Natural killer cell (primary cell): ENCODE measurements at places on chromosomes 11 and 22. TPM values are rescaled to one million over a fixed set of nuclear protein-coding genes. Genes with fewer than 3 reads are reported as not detected.

GRCh38 chr11:119320240-119320775 lies 3.4 kb upstream of the MCAM start:
- DNase-seq = no peak

MS4A14 gene
- 0.80 TPM for total RNA-seq

DNA sequence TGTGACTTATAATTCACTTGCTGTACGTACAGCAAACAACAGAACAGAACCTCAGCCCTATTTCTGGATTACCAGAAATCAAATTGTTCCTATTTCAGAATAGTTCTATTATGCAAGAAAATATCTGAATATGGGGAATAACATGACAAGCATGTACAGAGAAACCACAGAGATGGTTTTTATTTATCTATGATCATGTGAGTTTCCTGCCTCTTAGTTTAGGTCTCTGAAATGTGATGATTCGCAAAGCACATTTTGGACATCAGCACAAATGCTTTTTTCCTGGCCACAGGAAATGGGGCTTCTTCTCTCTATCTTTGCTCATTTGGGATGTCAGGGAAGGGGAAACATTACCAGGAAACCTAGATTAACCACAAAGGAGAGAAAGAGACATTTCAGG lies 266.7 kb upstream of the CTSC start:
- no peak for DNase-seq

RIMBP3B gene
- not detected for total RNA-seq

- DNase-seq = no peak
Measured at GRCh38 chr11:12687216-12687623, 13.0 kb downstream of the TEAD1 start.

DNA sequence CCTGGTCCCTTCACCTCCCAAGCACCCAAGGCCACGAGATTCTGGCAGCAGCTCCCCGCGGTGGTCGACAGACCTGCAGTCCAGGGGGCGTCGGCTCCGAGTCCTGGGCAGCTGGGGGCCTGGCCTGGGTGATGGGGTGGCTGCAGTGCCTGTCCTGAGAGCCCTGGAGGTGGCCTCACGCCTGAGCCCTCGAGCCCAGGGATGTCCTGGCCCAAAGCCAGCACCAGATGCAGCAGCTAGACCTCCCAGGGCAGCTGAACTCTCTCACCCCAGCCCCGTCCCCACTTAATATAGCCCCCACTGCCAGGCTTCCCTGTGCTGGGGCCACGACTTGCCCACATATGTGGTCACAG lies 6.6 kb downstream of the LMNTD2 start:
- DNase-seq = no peak

- no peak for DNase-seq
Measured at GRCh38 chr11:61782841-61783240, 9.6 kb downstream of the TMEM258 start.

- DNase-seq = no peak
Measured at GRCh38 chr11:96195671-96196070, 147.3 kb downstream of the MAML2 start.

MYRF gene
- total RNA-seq = 4.9 TPM

SOX10 gene
- total RNA-seq = not detected

POU2AF3 gene
- total RNA-seq = not detected

DNA sequence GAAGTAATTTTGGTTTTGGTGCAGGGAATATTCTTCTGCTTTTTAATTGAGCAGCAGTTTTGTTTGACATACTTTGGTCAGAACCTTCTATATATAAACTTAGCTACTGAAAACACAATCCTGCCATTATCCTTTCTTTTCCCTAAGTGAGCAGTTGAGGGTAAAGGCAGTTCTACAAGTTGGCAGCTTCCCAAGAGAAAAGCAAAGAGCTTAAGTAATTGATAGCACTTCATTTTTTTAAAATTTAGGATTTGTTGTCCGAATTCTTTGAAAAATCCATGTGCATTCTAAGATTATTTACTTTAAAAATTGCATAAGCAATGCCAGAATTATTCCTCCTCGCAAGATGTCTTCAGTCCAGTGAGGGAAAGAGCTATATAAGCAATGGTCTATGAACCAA lies 1394.1 kb downstream of the FAM181B start:
- DNase-seq = no peak

CASP5 gene
- total RNA-seq = 1.6 TPM

DNA sequence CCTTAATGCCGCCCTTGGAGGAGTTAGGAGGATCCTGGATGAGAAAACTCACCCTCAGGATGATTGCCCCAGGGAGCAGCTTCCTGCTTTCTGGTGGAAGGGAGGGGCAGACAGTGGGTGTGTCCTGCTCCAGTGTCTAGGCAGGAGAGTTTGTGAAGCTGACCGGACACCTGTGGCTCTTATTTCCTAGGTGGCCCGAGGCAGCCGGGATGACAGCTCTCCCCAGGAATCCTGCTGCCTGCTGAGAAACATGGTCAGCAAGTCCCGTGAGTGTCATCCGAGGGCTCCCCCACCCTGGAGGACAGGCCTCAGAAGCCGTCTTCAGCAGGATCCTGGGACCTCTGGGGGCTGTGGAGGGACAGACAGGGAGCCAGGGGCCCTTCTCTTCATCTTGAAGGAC lies 50.4 kb downstream of the ST3GAL4 start:
- DNase-seq = no peak

- no peak for DNase-seq
Measured at GRCh38 chr11:111438168-111438567, 59.1 kb upstream of the POU2AF1 start.

DNA sequence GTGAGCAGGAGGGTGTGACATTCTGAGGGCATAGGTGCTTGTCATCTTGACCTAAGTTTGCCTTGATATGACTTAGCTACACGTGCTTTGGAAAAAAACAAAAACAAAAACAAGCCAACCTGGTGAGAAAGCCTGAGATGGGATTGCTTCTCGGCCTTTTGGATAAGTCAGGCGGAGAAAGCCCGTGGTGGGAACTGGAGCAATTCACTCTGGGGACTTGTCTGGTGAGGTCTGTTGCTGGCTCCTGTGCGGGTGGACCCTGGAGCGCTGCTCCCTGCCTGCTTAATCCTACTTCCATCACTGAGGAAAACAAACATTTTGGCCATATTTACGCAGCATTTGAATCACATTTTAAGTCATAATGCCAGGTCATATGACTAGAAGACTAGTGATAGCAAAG lies 100.3 kb downstream of the SNX19 start:
- no peak for DNase-seq

GRCh38 chr22:22110548-22111266 lies 128.1 kb upstream of the TOP3B start:
- no peak for DNase-seq

- no peak for DNase-seq
Measured at GRCh38 chr11:57318178-57318577, 6.6 kb downstream of the TNKS1BP1 start.

ASCL2 gene
- 16.8 TPM for total RNA-seq

GRCh38 chr11:125588505-125588904 lies 4.1 kb upstream of the STT3A start:
- no peak for DNase-seq

DNA sequence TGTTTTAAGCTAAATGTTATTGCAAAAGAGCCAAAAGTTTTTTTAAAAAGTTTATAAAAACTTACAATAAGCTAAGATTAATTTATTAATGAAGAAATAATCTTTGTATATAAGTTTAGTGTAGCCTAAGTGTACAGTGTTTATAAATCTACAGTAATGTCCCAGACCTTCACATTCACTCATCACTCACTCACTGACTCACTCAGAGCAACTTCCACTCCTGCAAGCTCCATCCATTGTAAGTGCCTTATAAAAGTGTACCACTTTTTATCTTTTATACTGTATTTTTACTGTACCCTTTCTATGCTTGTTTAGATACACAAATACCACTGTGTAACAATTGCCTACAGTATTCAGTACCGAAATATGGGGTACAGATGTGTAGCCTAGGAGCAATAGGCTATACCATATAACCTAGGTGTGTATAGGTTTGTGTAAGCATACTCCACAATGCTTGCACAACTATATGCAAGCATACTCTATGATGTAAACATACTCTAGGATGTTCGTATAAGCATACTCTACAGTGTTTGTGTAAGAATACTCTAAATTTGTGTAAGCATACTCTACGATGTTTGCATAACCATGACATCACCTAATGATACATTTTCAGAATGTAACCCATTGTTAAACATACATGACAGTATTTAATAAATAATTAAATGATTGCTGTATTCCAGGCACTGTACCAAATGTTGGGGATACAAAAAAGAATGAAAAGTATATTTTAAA lies 953.0 kb downstream of the KCNA4 start:
- no peak for DNase-seq

CD248 gene
- total RNA-seq = 0.23 TPM

GRCh38 chr11:83938148-83938547 lies 652.0 kb upstream of the CCDC90B start:
- DNase-seq = no peak

- DNase-seq = no peak
Measured at GRCh38 chr22:48456449-48456848, 1371.2 kb downstream of the BRD1 start.

DNA sequence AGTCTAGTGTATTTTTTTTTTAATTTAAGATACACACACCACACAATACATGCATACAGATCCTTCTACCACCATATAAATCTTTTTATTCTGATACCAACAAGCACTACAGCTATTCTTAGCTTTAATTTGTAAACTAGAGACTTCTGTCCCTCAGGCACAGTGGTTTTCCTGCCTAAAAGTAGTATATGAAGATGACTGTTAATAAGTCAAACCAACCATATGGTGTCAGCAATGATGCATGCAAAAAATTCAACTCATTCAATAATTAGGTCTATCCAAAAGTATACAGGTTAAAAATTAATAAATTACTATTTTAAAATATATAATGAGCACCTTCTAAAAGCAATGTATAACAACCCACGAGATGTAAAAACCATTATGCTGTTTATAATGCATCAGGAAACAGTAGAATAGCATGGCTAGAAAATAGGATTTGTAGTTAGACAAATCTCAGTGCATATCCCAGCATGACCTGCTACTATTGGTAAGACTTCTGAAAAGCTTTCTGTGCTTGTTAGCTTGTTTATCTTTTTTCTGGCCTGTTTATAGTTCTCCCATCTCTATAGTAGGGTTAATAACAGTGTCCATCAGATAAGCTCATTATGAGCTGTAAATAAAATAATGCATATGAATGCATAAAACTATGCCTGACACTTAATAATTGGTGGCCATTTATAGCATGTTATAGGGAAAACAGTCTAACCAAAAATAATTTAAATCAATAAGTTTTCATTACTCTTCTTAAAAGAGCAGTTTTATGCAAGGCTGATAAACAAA lies 10.2 kb downstream of the RAB38 start:
- DNase-seq = no peak

CABP4 gene
- total RNA-seq = 21.3 TPM

- no peak for DNase-seq
Measured at GRCh38 chr11:96785073-96785472, 395.3 kb downstream of the JRKL start.

GRCh38 chr11:82733444-82734119 lies at the start of gene FAM181B:
Gene FAM181B (minus strand): TSS chr11:82733864. CDS start chr11:82733729, 135 bp downstream.
- DNase-seq = peak; percentile 51

- DNase-seq = no peak
Measured at GRCh38 chr11:100232006-100232405, 455.1 kb upstream of the ARHGAP42 start.

DNA sequence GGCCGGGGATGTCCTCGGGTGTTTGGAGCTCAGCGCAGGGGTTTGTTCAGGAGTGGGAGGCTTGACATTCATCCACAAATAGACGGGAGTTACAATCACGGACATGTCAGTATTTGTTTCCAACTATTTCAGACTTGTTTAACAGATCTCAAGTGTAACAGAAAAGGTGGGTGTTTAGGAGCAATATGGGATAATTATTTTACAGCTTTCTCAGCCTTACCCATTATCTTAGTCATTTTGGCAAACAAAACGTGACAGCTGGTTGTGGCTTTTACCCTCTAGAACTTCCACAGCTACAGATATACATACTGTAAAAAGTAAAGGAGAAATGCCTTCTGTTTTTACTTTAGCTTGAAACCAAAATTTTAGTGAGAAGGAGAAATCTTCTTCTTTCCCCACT lies 178.7 kb upstream of the TMEM45B start:
- no peak for DNase-seq

DNA sequence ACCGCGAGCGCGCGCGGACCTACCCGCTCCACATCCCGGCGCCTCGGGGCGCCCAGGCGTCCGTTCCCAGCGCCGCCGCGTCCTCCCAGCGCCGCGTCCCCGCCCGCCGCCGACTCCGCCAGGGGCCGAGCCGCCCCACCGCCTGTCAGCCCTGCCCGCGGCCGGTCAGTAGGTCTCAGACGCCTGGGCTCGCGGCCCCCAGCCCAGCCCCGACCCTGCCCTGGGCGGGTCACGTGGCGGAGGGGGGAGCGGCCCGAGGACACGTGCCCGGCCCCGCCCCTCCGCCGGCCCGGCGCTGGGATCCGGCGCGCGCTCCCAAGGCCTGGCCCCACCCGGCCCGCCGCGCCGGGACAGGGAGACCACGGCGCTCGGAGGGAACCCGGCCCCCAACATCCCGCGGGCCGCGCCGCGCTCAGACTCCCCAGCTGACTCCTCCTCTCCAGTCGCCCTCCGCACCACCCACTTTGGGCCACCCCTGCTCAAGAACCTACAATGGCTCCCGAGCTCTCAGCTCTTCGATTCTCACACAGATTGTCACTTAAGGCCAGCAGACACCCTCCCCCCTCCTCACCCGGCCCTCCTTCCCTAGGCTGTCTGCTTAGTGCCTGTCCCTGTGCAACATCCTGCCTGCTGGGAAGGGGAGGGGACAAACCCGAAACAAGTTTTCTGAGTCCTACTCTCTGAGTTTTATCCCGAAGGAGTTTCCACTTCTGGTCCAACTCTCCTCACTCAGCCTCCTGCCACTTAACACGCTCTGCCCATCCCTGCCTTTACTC lies at the start of gene RAB3IL1:
Gene RAB3IL1 (minus strand): TSS at position 233 of the 776 bp plus-strand sequence. CDS start 199 bp downstream, at position 34.
- peak; percentile 16 for DNase-seq

GRCh38 chr11:101129203-101129943 lies at the start of gene PGR:
Gene PGR (minus strand): TSS chr11:101129813. CDS start chr11:101129070, 743 bp downstream.
- no peak for DNase-seq

CNIH2 gene
- total RNA-seq = 7.1 TPM

- peak; percentile 82 for DNase-seq
Measured at GRCh38 chr11:86592659-86593451, 79.6 kb downstream of the ME3 start.

DNA sequence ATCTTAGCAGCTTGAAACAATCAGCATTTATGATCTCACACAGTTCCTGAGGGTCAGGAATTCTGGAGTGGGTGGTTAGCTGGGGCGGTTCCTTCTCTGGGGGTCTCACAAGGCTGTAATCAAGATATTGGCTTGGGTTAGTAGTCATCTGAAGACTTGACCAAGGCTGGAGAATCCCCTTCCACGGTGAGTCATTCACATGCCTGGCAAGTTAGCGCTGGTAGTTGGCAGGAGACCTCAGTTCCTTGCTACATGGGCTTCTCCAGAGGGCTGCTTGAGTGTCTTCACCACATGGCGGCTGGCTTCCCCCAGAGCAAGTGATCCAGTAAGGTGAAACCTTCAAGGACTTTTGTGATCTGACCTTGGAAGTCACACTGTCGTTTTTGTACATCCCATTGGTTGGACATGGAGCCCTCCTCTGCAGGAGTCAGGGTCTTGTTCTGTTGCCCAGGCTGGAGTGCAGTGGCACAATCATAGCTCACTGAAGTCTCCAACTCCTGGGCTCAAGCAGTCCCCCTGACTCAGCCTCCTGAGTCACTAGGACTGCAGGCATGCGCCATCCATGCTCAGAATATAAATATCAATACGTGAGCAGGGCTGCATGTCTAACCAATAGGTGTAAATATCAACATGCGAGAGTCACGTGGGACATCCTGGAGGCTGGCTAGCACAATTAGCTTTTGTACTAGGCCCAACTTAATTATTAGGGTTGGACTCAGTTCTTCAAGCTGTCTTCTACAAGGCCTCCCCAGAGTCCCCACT lies 7.2 kb upstream of the NIPSNAP1 start:
- no peak for DNase-seq

GRCh38 chr22:31223786-31224191 lies 11.7 kb downstream of the LIMK2 start:
- no peak for DNase-seq

SUSD2 gene
- total RNA-seq = 0.75 TPM
